Smooth muscle cell of trachea (primary cell): ENCODE measurements at places on chromosomes 1 and 21. TPM values are rescaled to one million over a fixed set of nuclear protein-coding genes. Genes with fewer than 3 reads are reported as not detected.

MRAP gene
- 0.17 TPM in 1 of 2 replicates, not detected in the other for total RNA-seq

FMOD gene
- total RNA-seq = 1.6 and 8.1 TPM in 2 replicates

TMEM52 gene
- total RNA-seq = 0.15 and 0.17 TPM in 2 replicates

ZMYND12 gene
- total RNA-seq = 0.29 and 2.6 TPM in 2 replicates

SEC16B gene
- total RNA-seq = 3.1 and 8.9 TPM in 2 replicates

OR6K3 gene
- total RNA-seq = under 0.01 TPM in 1 of 2 replicates, not detected in the other

NMNAT2 gene
- under 0.01 and 0.83 TPM in 2 replicates for total RNA-seq

AADACL4 gene
- total RNA-seq = not detected in 2 replicates

PALMD gene
- total RNA-seq = 1.7 and 2.0 TPM in 2 replicates

CREG1 gene
- 56.3 and 157 TPM in 2 replicates for total RNA-seq

HSPB7 gene
- total RNA-seq = 3.3 and 5.0 TPM in 2 replicates
